ENCODE measurements at places on chromosomes 12 and 14.
A peak's percentile ranks its signal among the peaks of the same experiment; 100 is the strongest.

DNA sequence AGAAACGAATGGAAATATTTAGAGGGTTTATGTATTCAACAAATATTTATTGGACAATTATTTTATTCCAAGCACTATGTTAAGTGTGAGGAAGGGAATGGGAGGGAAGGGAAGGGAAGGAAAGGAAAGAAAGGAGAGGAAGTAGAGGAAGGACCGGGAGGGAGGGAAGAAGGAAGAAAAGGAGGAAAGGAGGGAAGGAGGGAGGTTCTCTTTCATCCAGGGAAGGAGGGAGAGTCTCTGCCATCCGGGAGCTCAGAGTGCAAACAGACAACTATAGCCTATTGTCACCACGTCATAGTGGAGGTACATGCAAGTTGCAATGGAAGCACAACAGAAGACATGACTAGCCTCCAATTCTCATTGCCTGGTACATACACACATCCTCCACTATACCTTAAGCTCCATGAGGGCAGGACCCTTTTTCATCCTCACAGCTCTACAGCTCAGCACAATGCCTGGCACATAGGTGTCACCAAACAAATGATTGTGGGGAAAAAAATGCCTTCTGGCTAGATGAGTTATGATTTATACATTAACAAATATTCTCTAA lies 48.1 kb downstream of the DAD1 start:
- DNase-seq, result no peak

DNA sequence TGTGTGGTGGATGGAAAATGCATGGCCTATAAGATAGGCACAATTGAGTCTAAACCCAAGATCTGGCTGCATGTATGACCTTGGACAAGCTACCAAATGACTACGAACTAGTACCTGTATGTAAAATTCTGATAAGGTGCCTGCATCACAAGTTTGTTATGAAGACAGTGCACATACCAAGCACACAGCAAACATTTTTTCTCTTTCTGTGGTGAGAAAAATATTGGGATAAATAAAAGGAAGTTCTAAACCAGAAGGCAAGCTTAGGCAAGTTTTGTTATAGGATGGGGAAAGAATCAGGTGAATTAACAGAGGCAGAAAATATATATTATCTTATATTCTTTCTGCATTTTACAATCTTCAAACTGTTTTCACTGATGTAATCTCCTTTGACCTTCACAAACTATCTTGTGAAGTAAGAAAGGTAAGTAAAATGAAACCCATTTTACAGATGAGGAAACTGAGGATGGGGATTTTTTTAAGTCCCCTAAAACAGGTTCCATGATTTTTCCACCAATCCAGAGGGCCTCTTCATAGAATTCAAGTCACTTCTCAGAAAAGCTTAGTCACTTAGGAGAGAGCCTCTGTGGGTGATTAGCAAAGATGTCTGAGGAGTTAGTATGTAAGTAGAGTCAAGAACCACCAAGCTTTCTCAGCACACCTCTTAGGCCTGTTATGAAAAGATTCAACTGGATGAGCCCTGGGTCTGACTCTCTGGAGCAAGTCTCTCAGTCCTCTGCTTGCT lies 132.0 kb upstream of the RAP1B start:
- DNase-seq, result no peak

DNA sequence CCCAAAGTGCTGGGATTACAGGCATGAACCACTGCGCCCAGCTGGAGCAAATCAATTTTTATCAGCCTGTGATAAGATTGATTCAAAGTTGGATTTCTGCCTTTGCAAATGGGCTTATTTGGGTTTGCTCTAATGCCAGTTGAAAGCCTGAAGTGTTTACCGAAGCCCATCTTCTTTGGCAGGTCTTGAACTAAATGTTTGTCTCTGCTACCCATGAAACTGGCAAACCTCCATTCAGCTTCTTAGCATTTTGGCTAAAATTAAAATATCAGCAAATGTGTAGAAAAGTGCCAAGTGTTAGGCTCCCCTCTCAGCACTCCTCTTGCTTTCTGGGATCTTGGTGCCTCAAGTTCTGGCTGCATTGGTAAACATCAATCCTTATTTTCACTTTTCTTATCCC lies 61.5 kb downstream of the MGAT4C start:
- peak; percentile 60 for DNase-seq

DNA sequence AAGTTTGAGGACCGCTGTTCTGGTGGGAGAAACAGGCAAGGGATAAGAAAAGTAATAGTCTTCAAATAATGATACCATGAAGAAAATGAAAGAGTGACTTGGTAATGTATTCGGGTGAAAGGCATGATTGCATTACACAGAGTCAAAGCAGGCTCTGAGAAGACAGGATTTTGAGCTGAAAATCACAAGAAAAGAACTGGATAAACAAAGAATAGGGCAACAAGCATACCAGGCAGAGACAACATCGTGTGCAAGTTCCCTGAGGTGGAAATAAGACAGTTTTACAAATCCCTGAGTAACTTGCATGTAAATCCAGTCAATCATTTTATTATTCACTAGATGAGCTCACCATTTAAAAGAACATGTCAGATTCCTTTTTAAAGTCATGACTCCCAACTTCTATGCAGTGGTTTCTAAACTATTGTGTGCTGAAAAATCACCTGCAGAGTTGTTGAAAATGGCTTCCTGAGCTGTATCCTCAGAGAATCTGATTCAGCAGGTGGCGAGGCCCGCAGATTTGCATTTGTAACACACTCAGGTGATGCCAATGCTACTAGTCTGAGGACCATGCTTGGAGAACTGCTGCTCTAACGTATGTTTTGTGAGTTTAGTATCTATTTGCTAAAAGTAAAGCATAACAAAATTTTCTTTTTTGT lies 133.0 kb upstream of the ABCD2 start:
- no peak for DNase-seq

GRCh38 chr14:87830443-87831096 lies 162.4 kb downstream of the GALC start:
- DNase-seq, result no peak

DNA sequence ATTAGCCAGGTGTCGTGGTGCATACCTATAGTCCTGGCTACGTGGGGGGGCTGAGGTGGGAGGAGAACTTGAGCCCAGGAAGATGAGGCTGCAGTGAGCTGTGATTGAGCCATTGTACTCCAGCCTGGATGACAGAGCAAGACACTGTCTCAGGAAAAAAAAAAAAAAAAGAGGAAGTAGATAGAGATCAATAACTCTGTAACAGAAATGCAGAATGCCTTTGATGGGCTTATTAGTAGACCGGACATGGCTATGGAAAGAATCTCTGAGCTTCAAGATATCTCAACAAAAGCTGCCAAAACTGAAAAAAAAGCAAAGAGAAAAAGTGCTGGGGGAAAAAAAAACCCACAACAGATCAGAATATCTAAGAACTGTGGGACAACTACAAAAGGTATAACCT lies 37.5 kb downstream of the GPR68 start:
- DNase-seq, result no peak

GRCh38 chr14:44785096-44785495 lies 176.7 kb downstream of the KLHL28 start:
- DNase-seq, result no peak

DNA sequence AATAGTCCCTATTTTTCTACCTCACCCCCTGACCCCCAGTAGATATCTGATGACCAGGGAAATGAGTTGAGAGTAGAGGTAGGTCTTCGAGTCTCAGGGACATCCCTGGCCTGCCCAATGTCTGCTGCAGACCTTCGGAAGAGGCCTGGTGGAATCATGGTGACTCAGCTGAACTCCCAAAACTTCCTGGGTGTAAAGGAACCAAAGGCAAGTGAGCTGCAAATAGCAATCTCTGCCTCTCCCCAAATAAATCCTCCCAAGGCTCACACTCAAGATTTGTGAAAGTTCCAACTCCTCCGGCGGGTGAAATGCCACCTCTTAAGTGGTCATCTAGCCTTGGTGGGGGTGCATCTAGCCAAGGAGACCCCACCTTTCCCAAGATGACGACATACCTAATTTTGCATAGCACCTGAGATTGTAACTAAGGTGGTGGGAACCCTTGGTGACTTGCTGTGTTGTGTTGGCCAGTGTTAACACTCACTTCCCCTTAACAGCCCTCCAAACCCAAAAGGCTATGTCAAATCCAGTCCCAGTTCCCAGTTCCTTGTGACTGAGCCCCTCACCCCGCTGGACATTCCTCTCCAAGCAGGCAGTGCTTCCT lies 6.3 kb downstream of the ZFP36L1 start:
- no peak for DNase-seq

DNA sequence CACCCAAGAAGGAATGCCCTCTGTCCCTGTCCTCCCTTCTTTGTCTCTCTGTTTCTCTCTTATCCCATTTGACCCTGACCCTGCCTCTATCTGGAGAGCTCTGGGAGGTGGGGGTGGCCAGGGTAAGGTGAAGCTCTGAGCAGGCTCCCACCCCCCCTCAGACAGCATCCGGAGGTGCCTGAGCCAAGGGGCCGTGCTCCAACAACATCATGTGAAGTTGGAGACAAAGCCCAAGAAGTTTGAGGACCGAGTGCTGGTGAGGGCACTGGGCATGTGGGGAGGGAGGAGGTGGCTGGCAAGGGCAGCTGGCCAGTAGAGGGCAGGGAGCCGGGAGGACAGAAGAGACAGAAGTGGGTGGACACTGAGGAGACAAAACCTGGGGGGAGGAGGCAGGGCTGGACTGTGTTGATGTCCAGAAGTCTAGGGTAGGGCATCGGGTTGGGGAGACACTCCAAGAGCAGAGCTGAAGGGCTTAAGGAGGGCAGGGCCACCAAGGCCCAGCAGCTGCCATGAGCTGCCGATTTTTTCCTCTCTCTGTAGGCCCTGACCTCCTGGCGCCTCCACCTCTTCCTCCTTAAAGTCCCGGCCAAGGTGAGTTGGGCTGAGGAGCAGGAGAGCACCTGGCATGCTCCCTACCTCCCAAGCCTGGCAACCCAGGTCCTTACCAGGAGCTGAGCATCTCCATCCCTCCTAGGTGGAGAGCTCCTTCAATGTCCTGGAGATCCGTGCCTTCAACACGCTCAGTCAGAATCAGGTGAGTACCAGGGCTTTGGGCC lies 1.9 kb downstream of the CARMIL3 start:
- DNase-seq, result no peak

DNA sequence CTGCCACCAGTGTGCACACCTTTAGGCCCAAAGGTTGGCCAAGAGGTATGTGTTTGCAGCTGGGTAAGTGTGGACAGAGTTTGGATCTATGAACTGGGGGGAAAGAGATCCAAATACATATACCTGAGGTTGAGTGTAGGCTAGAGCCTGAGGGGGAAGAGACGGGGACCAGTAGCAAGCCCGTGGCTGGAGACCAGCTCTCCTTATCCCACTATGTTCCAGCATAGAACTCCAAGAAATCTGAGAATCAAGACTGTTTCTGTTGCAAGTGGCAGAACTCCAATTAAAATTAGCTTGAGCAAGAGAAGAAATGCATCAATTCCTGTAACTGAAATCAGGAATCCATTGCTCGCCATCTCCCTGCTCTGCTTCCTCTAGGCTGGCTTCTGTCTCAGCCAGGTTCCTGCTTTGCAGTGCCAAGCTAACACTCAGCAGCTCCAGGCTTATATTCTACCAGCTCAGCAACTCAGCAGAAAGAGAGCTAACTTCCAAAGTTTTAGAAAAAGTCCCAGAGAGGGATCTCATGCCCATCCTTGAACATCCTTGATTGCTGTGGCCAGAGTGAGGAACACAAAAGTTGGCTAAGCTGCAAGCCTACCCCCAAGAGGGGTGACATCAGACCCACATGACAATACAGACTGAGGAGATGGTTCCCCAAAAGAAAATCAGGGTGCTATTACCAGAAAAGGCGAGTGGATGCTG lies 1.5 kb upstream of the PCK2 start:
- no peak for DNase-seq

DNA sequence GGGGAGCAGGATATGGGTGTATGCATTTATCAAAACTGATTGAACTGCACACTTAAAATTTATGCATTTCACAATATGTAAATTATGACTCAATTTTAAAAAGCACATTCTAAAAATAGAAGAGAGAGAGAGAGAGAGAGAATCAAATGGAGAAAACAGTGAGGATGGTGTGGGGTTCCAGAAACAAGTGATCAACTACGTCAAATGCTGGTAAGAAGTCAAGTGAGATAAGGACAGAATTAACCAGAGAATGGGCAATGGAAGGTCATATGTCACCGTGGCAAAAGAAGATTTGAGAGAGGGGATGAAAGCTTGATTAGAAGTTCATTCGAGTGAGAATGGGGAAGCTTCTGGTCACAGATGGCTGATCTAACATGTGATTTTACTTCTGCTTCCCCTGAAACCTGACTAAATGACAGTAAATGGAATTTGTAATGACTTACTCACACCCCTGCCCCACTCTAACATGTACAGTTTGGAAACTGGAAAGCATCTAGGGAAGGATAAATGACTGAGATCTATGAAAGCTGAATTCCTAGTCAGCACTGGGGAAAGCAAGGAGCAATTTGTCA lies 276.5 kb upstream of the AMIGO2 start:
- DNase-seq, result no peak

DNA sequence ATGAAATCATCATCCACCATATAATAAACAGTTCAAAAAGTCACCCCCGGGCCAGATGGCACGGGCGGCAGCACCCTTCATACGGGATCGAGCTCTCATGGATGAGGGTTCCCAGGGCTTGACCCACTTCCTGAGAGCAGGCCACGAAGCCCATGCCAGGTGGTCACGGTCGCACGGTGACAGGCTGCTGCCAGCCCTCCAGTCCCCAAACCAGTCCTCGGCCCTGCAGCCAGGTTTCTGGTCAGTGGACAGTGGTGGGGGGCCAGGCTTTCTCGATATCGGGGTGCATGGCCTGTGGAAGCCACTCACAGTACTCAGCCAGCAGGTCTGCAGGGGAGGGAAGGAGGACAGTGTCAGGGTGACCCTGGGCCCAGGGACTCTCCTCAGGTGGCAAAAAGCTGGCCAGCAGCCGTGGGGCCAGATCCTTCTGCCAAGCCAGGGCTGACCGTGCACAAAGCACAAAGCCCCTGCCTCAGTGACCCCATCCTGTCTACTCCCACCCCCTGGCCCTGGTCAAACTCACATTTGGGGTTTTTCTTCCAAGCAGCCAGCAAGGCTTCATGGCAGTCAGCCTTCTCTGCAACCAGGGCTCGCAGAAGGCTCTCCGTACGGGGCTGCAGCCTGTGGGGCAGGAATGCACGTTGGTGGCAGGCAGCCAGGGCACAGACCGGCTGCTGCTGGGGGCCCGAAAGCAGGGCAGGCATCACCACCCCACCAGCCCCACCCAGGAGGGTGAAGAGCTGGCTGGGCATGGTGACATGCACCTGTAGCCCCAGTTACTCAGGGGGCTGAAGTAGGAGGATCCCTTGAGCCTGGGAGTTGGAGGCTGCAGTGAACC lies 33.3 kb upstream of the UBC start:
- DNase-seq, result no peak

GRCh38 chr14:95535226-95536021 lies 574 bp downstream of the GLRX5 start:
- peak; percentile 24 for DNase-seq

DNA sequence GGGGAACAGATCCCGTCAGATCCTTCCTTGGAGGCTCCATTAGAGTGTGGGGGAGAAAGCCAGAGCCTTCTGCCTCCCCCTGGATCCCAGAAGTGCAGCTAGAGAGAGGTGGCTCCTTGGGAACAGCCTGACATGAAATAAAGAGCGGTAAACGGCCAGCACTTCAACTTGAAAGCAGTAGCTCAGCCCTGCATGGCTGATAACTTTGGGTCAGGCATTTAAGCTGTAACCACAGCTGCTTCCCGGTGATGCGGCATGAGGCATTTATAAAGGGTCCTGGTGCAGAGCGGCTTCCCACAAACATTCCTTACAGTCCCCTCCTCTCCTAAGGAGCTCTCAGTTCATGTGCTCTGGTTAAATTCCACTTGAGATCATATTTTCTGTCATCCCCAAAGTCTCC lies 960.3 kb downstream of the VRK1 start:
- no peak for DNase-seq

- DNase-seq, result no peak
Measured at GRCh38 chr12:84270470-84271140, 642.0 kb downstream of the SLC6A15 start.

GRCh38 chr12:103996595-103996994 lies 30.9 kb downstream of the TDG start:
- no peak for DNase-seq

GRCh38 chr12:94148739-94149118 lies 352 bp downstream of the PLXNC1 start:
- DNase-seq, result no peak
